ENCODE measurements at places on chromosomes 4 and X.

- no peak for DNase-seq
These were observed 13.9 kb upstream of the CDS1 start for GRCh38 chr4:84569009-84569408.

GRCh38 chr4:94350095-94350494 is 7.5 kb upstream of the HPGDS start:
- no peak for DNase-seq

- DNase-seq, result no peak
These were observed 97.5 kb upstream of the CXXC4 start for GRCh38 chr4:104592183-104592582.

GRCh38 chrX:80511969-80512760 is 91.9 kb downstream of the TENT5D start:
- DNase-seq, result no peak

- no peak for DNase-seq
These were observed 136.9 kb upstream of the ZIC3 start for GRCh38 chrX:137428766-137429591.

DNA sequence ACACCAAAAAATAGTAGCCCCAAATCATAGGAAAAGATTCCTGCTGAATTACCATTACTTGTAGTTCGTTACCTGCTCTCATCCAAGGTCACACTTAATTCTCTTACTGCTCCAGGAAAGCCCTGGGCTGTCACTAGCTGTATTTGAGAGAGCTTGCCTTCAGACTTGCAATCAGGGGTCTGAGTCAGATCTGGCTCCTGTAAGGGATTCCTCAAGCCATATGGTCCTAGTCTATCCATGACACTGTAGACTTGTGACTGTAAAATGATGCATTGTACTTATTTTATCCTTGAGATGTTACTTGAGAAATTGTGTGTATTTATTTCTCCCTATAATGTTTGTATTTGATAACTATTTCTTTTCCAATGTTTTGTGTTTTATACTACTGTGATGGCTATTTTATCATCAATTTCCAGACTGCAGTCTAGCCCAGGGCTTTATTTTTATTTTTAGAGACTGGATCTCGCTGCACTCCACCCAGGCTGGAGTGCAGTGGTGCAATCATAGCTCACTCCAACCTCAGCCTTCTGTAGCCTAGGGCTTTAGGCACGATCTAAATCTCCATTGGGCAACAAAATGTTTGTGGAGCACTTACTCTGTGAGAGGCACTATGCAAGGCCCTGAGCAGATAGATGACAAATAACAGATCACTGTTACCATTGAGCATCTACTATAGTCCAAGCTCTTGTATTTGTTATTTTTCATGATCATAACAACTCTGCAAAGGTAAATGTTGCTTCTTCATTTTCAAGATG is 24.2 kb downstream of the ERVMER34-1 start:
- DNase-seq, result no peak

DNA sequence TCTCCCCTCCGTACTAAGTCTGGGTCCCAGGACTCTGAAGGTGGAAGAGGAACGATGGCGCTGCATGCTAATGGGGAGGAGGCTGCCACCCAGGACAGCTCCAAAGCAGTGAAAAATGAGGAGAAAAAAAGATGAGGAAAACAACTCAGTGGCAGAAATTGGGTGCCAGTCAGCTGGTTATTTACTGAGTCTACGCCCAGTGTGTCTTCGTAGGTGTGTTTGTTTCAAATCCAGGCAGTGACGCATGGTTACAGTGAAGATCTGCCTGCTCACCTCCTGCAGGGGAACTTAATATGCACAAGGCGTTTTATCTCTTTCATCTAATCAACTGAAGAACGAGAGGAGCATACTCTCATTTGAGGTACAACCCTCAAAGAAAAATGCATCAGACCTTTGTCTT is 70.9 kb upstream of the FBXW7 start:
- DNase-seq, result no peak

GRCh38 chrX:69524781-69525363 is 20.7 kb downstream of the NALF2 start:
- no peak for DNase-seq

DNA sequence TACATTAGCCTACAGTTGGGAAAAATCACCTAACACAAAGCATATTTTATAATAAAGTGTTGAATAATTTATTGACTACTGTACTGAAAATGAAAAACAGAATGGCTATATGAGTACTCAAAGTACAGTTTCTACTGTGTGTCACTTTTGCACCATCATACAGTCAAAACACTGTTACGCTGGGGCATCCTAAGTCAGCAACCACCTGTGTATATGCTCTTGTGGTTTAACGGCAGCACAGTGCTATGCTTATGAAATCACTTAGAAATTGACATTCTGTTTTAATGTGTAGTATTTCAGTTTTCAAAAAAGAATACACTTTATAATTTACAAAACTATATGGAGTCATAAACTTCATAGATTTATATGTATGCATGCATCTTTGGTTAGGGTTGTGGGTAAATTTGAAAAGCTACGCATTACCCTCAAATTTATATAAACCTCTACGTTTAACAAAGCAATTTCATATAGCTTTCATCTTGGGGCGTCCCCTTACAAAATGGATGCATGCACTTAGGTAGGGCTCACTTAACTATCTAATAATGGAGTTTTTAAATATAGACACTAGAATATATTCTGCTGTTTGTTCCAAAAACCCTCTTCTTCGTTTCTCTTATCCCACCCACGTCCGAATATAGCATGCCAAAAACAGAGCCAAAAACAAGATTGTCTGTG is 690 bp upstream of the NEIL3 start:
- no peak for DNase-seq

DNA sequence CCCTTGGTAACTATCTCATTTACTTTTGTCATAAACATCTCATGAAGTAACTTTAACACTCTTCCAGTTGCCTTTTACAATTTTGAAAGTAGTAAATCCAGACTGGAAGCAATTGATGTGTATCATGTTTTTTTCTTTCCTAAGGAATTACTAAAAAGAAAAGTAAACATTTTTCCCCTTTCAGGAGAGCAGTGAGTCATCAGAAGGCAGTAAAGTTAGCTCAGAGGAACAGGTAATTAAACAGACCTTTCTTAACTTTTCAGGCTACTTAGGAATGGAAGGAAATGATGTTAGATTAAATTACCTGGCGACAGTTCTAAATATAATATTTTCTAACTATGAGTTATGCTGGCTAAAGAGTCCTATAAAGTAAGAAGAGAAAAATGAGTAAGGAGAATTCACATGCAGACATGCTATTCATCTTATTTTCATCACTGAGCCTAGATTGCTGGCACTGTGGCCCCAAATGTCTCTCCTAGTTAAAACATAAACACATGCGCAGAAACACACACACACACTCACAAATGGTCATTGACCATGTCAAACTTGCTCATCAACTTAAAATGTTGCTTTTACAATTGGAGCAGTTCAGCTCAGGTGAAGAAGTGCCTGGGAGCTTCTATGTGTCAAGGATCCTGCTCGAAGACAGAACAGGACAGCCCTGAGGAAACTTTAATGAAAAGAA is 9.3 kb downstream of the DMP1 start:
- no peak for DNase-seq

- no peak for DNase-seq
These were observed 79.9 kb downstream of the NHSL2 start for GRCh38 chrX:71990518-71990917.

GRCh38 chrX:46447384-46447783 is 97.8 kb downstream of the ZNF674 start:
- no peak for DNase-seq

DNA sequence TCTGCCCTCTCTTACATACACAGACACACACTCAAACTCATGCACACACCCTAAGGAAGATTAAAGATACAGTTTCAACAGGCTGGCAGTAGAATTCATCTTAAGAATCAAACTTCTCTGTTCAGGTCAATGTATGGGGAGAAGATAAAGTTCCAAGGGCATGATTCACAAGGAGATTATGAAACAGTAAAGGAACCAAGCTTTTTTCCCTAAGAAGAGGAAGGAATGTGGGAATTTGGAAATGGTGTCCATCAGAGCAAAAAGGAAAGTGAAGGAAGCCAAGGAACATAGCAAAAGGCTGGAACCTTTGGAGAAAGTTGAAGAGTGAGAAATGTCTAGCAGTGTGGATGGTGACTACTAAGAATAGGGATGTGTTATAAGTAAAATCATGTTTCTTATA is 191.0 kb upstream of the NPY2R start:
- DNase-seq, result no peak

DNA sequence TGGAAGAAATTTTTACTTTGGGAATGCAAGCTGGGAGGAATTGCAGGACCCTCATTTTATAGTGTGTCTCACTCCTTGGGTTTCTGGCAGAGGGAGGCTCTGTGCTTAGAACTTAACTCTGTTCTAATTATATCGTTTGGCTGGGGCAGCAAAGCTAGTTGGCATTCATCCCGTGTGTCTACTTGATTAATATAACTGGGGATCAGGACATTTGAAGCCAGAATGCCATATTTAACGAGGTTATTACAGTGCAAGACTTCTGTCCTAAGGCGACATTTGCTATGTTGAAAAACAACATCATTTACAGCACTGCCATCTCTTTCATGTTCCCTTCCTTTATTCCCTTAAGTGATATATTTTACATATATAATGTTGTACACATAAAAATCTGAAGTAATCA is 179.1 kb upstream of the TBC1D9 start:
- DNase-seq, result no peak

- no peak for DNase-seq
These were observed 169.0 kb upstream of the MAP3K15 start for GRCh38 chrX:19684311-19684710.

DNA sequence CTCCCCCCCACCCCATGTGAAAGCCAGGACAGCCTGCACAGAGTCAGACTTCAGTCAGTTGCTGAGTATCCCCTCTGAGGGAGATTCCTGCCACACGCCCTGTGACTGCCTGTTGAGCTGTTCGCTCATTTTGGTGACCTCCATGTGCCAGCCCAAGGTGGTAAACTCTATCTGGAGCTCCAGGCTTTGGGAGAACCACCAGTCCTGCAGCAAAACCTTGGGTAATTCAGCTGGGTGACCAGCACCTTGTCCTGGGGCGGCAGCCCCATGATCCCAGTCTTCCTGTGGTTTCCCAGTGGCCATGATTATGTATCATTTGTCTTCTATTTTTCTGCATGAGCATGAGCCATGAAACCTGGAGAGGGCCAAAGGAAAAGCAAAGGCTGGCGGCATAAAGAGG is 73.4 kb downstream of the NBDY start:
- DNase-seq, result no peak

- DNase-seq, result no peak
These were observed 184.8 kb downstream of the ARHGAP24 start for GRCh38 chr4:85659610-85660218.

DNA sequence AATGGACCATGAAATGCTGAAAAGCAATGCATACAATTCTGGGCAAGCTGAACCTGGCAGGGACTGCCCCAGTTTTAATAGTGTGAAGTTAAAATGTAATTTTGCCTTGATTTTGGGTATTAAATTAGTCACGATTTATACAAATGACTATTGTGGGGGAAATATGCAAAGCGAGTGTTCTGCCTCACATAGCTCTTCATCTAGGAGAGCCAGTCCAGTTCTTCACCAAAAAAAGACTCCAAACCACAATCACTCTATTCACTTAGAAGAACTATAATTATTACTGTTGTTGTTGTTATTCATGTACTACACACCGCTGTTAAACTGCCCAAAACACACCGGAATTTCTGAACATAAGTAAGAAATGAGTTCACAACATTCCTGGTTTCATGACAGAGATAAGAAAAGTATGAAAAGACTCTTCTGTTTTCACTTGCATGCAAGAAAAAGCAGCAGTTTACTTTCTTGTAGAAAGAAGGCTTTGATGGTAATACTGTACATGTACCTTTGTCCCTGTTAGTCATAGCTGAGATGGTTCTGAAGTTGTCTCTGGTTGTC is 101.9 kb downstream of the QRFPR start:
- no peak for DNase-seq

DNA sequence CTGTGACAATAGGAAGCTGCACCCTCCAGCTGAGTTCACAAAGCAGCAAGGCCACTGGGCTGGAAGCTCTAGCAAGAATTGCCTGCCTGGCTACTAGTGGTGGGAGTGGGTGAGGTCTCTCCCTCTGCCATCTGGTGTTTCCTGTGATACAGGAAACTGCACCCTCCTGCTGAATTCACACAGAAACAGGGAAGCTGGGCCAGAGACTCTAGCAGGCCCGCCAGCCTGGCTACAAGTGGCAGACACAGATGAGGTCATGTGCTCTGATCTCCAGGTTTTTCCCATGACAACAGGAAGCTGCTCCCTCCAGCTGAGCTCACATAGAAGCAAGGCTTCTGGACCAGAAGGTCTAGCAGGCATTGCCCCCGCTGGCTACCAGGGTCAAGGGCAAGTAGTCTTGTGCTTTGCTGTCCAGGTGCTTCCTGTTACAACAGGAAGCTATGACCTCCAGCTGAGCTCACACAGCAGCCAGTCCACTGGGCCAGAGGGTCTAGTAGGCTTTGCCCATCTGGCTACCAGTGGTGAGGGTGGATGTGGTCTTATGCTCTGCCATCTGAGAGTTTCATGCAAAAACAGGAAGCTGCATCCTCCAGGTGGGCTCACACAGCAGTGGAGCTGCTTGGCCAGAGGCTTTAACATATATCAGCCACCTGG is 41.5 kb upstream of the ZXDA start:
- no peak for DNase-seq

DNA sequence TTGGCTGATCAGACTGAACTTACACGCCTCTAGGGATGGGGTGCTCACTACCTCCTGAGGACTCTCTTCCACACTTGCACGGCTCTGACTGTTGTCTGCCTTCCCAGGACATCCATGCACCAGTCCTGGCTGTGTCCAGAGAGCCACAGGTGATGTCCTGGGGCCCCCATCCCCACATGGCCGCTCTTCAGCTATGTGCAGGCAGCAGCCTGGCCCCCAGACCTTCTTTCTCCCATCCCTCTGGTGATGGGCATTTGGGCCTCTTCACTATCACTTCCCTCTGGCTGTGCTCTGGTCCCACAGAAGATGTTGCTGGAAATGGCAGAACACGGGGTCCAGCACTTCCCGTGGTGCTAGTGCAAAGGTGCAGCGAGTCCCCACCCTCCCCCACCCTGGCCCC is 40.9 kb upstream of the HMX1 start:
- DNase-seq, result no peak

GRCh38 chrX:113058634-113059033 is 218.0 kb upstream of the AMOT start:
- no peak for DNase-seq

DNA sequence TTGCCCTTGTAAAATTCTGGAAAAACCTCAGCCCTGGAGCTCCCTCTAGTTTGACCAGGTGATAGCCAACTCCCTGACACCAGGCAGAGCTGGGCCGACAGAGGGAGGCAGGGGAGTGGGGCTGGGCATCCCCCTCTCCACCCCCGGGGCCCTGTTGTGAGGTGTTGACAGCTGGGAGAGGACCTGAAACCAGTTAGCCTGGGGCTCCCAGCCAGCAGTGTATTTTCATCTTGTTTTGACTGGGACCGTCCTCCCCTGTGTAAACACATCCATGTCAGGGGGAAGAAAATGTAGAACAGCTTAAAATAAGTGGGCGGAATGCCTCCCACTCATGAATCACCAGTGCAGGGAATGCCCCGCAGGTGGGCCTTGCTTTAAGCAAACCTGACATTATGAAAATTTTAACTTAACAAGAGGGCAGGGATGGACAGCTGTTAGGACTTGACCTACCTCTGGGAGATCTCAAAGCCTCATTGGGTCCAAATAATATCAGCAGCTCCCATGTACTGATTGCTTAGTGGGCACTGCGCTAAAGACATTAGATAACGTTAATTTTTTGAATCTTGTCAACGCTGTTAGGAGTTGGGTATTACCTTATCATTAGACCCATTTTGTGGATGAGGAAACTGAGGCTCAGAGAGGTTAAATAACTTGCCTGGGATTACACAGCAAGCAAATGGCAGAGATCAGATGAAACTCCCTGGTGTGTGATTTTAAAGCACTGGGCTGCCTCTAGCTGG is 45.9 kb downstream of the TSC22D3 start:
- no peak for DNase-seq

- DNase-seq, result no peak
These were observed 30.9 kb downstream of the RNF212 start for GRCh38 chr4:1082215-1083182.

Measured in T-helper 9 cell (primary cell).